ENCODE measurements at places on chromosomes 1 and 21.

DNA sequence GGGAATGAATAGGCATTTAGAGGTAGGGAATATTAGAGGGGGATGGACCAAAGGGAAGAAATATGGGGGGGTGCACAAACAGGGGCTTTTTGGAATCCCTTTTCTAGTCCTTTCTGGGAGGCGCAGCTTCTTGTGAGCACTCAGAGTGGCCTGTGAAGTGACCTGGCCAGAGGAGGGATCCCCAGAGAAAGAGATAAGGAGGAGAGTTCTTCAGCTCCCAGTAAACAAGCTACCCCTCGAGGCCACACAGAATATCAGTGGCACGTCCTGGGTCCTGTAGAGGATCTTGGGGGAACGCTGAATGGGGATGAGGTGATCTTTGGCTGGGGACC, 19.4 kb downstream of the VANGL2 start:
- DNase-seq = no peak

DNA sequence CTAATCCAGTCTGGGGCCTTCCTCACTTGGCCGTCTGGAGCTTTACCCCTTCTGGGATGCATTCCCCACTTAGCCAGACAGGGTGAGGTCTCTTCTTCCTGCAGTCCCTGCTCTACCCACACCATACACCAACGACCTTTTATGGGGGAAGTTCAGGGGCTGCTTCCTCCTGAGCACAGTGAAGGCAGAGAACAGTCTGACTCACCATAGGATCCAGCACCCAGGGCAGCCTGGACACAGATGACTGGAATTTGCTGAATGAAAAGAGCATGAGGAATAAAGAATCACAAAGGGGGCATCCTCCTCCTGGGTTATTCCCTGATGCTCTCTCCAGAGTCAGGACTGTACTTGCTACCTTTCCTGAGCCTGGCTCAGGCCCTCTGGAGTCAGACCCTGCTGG, 4.6 kb upstream of the FOXE3 start:
- no peak for DNase-seq

- no peak for DNase-seq
Measured at GRCh38 chr1:61259379-61260148, 177.2 kb downstream of the NFIA start.

DNA sequence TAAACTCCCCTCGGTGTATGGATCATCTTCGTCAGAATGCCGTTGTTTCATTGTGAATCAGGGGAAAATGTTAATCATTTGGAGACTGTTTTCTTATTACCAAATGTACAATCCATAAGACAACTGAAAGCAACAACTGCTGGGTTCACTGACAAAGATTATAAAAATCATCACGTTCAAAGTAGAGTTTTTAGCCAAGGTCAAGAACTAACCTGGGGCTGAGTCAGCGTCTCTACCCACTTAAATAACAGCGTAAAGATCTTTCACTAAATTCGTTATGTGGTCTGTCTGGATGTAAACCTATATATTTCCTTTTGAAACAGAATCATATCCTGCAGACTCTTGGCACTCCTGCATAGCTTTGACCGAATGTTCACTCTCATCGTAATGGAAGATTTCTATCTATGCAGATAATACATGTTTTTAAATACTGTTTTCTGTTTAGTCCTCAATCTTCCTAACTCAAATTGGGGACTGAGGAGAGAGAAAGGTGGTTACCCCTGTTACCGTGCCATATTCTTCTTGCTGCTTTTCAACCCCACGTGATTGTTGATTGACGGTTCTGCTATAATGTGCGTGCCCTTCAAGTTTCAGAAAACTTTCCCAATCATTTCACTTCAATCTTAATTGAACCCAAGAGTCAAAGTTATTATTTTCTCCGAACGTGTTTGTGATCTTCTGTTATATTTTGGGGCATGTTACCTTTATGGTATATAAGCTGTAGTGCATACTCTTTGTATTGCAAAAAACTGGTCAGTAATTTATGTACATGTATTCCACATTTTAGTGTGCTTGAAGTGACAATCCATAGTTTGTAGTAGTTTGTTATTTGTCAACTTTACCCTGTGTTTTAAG, 15.6 kb upstream of the NCMAP start:
- no peak for DNase-seq

GRCh38 chr1:1334835-1335234, 3.8 kb downstream of the TAS1R3 start:
- no peak for DNase-seq

DNA sequence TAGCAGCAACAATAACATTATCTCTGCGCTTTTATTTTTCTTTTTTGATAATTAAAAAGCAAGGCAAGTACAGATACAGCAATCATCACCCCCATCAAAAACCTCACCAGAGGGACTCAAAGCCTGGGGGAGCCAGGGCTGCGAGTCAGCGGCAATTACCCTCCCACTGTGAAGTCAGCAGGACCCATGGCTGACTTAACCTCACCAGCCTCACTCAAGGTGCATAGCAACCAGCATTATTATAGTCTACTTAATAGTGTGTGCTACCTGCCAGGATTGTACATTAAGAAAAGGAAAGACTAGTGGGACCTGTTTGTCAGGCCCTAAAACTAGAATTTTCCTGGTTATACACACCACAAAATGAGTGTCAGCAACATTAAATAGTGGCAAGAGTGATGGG, 28.9 kb upstream of the SERBP1 start:
- no peak for DNase-seq

- DNase-seq = no peak
Measured at GRCh38 chr21:15754640-15755039, 24.9 kb downstream of the USP25 start.

DNA sequence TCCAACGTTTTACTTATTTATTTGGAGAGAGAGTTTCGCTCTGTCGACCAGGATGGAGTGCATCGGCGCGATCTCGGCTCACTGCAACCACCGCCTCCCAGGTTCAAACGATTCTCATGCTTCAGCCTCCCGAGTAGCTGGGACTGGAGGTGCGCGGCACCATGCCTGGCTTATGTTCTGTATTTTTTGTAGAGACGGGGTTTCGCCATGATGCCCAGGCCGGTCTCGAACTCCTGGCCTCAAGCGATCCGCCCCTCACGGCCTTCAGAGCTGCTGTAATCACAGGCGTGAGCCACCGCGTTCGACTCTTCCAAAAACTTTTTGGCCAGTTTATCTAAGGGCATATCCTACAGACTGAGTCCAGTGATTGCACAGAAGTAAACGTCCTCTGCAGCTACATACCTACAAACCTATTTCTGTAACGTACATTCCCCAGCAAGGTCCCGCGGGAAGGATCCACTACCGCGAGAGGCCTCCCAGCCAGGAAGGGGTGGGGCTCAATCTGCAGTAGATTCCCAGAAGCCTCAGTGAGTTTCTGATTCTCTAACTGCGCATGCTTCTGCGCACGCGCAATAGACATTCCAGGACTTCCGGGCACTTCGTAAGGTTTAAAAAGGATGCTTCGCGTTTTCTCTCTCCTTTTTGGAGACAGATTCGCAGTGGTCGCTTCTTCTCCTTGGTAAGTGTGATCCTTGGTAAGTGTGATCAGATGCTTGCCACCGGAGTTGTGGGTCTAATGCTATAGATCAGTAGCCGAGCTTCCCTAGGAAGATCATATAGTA, at the start of gene RCC1:
RCC1 (plus strand) TSS at position 638 of the 782 bp plus-strand sequence. CDS start 23,824 bp downstream, outside the sequence.
- peak; percentile 94 for DNase-seq

DNA sequence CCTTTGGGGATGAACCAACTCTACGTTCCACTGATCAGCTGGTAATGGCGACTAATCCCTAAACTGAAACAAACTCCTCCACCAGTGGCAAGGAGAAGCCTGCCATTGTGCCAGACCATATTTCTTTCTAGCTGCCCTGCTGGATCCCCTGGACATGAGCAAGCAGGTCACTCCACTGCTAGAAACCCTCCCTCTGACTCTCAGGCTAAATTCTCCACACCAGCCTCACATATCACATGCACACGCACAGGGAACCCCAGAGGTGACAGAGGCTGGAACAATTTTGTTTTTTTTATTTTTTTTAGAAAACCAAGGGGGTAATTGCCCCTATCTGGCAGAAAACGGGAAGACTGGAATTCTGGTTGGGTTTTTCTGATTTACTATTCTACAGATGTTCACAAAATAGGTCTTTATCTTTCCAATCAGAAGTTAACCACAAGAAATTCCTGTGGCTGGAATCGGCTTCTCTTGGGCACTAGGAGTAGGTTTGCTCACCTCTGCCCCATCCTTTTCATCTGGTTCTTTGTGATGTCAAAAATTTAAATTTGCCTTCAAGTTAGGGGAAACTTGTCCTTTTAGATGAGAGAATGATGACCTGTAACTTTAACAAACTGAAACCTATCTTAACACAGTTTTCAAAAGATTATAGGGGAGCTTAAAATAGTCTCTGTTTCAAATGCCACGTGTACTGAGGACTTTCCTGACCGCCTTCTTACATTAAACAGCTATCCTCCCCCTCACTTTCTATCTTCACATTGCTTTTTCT, 258.1 kb downstream of the SDCCAG8 start:
- DNase-seq = no peak

- DNase-seq = peak; percentile 31
Measured at GRCh38 chr1:18643154-18644012, 12.7 kb downstream of the PAX7 start.

DNA sequence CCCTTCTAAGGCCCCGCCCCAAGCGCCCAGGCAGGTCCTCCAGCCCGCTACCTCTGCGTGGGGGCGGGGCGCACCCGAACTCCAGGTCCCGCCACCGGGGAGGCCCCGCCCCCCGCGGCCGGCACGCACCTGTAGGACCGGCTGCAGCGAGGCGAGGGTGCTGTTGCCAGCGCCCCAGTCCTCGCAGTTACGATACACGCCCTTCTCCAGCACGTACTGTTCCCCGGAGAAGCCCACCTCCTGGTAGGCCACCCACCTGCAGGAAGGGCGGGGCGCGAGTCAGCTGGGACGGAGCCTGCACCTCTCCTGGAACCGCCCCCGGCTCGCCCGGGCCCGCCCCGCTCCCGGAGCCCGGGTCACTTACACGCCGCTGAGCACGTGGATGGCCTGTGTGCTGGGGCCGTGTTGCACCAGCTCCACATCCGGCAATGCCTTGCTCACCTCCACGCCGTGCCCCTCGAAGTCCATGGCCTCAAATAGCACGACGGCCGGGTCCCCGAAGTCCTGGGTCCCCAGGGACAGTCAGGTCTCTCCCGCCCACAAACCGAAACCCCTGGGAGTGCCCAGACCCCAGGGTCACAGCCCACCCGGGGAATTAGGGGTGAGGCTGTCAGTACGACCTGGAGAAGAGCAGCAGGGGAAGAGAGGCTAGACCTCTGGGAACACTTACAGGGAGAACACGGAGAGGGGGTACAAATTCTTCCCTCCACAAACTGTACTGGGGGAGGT, 17.3 kb downstream of the CRYBG2 start:
- DNase-seq = peak; percentile 83

GRCh38 chr1:86231076-86231475, 74.5 kb upstream of the COL24A1 start:
- no peak for DNase-seq

Measured in activated naive CD8-positive, alpha-beta T cell treated with anti-CD3 and anti-CD28 coated beads for 36 hours (primary cell).